ENCODE measurements at places on chromosomes 4 and X.

DNA sequence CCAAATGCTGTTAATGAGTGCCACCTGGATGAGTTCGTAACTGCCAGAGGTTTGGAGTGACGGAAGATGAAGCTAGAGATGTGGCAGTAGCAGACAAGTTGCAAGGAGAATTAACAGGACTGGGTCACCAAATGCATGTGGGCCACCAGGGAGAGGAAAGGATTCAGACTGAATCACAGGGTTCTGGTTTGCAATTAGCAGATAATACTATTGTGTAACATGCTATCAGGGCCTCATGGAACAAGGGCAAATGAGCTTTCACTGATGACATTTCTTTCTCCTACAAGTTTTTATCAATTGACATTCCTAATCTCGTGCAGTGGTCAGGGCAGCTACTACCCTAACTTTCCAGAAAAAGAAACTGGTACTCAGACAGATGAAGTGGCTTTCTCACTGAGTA lies 21.4 kb downstream of the GAB3 start:
- DNase-seq: no peak

DNA sequence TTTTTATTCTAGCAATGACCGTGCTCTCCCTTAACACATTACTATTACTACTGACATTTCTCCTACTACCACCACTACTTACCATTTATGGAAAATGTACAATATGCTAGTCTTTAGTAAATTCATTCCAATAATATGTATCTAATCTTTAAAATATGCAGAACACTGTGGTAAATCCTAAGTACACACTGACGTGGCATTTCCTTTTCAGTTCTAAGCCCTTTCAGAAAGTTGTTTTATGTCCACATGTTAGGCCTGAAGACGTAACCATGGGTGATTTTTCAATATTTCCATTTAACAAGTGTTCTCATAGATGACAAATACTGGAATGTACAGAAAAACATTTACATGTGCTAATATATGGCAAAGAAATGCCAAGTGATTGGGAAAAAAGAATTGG lies 268.6 kb upstream of the SLIT2 start:
- no peak for DNase-seq

DNA sequence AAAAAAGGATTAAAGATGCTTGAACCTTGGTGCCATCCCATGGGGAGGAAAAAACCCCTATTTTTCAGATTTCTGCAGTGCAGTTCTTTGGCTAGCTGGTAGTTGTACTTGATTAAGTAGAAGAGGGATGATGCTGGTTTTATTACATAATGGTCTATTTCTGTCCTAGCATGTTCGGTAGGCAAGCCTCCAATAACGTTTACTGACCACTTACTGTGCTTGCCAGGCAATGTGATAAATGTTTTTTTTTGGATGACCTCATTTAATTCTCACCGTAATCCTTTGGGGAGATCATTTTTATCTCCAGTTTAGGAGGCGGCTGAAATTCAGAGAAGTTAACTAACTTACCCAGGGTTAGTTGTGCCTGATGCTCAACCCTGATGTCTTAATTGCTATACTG lies 92.1 kb upstream of the RPA4 start:
- no peak for DNase-seq

- no peak for DNase-seq
These were observed 78.0 kb upstream of the CPEB2 start for GRCh38 chr4:14924076-14924811.

GRCh38 chrX:51408462-51408861 lies 75.8 kb downstream of the NUDT10 start:
- no peak for DNase-seq

All from NCI-H2081 (cell line).